Colonic mucosa (tissue), 4 donors: ENCODE measurements at places on chromosomes 5 and 9. TPM values are rescaled to one million over a fixed set of nuclear protein-coding genes. Genes with fewer than 3 reads are reported as not detected.

The PCDHGA8 gene
- total RNA-seq: 0.48 TPM

The LECT2 gene
- total RNA-seq: not detected

- DNase-seq: no peak
Observed at GRCh38 chr5:40452874-40453624, 226.7 kb upstream of the PTGER4 start.

DNA sequence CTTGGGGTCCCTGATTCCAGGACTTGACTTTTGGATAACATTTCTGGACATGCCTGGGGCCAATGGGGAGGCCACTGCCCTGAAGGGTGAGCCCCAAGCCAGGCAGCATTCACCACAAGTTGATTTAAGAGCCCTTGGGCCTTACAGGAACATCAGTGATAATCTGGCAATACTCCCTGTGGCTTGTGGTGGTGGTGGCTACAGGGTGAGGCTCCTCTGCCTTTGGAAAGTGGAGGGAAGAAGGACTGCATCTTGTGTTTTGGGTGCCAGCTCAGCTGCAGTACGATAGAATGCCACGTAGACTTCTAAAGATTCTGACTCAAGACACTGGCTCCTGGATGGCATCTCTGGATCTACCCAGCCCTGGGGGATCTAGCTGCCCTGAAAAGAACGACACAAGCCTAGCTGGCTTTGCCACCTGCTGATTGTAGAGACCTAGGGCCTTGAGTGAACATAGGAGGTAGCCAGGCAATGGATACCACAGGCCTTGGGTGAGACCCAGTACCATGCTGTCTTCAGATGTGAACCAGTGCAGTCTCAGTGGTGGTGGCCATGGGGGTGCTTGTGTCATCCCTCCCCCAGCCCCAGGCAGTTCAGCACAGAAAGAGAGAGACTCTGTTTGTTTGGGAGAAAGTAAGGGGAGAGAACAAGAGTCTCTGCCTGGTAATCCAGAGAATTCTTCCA lies 79.0 kb upstream of the DAP start:
- no peak for DNase-seq

- no peak for DNase-seq
Observed at GRCh38 chr9:107712390-107712789, 222.8 kb upstream of the KLF4 start.

The ANKRD20A1 gene
- total RNA-seq: 4.7 TPM

GRCh38 chr5:174532455-174533453 lies 191.6 kb upstream of the MSX2 start:
- peak; percentile 69 for DNase-seq

The ORM2 gene
- total RNA-seq: 2.4 TPM

DNA sequence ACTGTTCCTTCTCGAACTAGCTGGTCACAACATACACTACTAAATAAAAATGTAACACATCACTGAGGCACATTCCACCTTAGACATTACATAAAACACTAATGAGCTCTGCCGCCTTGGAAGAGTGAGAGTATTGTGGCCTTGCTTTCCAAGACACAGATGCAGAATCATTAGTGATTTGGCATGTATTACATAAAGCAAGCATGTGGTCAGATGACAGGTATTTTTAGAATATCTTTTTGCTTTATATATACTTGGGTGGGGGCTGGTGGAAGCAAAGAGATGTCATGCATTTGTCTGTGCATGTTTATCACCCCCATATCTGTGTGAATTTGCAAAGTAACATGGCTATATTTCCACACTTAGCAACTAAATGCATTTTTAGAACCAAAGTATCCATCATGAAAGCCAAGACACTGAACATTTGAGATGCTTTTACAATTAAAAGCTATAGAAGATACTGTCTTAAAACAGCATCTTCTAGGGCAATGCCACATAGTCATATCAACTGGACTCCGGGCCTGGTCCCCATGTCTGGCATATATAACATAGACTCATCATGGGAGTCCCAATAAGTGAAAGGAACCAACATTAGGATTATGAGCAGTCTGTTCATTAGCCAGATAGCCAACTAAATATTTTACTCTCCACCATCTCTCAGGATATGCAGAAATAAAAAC lies 213.5 kb downstream of the MEF2C start:
- DNase-seq: no peak

DNA sequence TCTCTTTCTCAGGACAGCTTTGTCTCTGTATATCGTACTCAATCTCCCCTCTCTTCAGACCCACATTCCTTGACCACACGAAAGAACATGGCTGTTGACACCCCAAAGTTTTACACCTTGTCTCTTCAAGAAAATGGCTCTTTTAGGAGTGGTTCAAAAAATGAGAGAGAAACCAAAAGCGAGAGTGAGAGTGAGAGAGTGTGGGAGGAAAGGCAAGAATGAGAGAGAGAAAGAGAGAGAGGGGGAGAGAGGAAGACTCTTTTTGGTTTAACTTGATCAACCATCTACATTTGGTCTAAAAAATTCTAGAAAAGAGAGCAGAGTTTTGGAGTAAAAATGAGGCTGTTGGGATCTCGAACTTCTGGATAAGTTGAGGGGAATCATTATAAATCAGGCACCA lies 581.8 kb upstream of the WWC1 start:
- DNase-seq: no peak

The BTNL9 gene
- 5.3 TPM for total RNA-seq

DNA sequence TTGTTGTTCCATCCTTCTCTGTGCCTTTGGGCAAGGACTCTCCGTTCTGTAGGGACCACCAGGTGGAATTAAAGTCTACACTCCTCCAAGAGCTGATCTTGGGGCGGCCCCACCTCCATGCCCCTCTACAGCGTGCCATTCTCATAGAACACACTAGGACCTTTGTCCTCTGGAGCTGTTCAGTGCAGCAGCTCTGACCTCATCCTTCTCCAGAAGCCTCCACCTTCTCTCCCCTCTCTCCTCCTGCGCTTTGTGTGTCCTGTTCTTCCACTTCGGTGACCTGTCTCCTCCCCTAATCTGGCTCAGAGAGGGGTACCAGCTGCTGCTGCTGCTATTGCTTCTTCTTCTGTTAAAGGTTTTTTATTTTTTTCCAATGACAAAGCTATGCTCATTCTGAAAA lies 1.8 kb upstream of the MACROH2A1 start:
- DNase-seq: no peak

The PHF24 gene
- total RNA-seq: not detected

DNA sequence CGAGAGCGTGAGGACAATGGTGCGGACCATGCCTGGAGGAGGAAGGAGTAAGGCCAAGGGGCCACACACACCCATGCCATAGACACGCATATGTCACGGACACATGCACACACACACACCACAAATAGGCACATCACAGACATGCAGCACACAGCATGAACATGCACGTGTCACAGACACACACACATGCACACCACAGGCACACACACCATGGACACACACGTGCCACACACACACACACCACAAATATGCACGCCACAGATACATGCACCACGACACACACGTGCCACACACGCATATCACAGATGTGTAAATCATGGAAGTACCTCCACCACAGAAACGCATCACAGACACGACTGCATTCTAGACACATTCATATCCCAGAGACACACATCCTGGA lies 16.7 kb downstream of the TERT start:
- DNase-seq: no peak

GRCh38 chr9:18739641-18740318 lies 265.8 kb downstream of the ADAMTSL1 start:
- no peak for DNase-seq

GRCh38 chr9:69919461-69920061 lies 98.9 kb downstream of the CFAP95 start:
- no peak for DNase-seq

DNA sequence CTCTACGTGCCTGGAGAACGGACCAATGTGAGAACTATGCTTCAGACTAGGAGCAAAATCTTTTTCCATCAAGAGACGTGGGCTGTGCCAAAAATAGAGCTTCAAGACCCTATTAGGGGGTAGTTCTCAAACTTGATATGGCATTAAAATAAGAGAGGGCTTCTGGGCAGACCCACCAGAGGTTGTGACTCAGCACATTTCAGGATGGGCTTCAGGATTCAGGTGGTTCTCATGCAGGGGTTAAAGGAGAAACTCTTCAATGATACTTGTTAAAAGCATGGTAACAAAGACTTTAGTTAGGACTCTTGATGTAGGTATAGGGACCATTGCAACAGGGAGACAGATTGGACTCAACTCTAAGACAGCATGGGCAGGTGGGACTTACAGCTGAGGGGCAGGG lies 195.5 kb downstream of the RGS3 start:
- no peak for DNase-seq

The SLCO6A1 gene
- total RNA-seq: not detected

GRCh38 chr9:74284581-74285450 lies 212.3 kb upstream of the RORB start:
- no peak for DNase-seq

- no peak for DNase-seq
Observed at GRCh38 chr5:8829323-8830029, 716.4 kb downstream of the SEMA5A start.

DNA sequence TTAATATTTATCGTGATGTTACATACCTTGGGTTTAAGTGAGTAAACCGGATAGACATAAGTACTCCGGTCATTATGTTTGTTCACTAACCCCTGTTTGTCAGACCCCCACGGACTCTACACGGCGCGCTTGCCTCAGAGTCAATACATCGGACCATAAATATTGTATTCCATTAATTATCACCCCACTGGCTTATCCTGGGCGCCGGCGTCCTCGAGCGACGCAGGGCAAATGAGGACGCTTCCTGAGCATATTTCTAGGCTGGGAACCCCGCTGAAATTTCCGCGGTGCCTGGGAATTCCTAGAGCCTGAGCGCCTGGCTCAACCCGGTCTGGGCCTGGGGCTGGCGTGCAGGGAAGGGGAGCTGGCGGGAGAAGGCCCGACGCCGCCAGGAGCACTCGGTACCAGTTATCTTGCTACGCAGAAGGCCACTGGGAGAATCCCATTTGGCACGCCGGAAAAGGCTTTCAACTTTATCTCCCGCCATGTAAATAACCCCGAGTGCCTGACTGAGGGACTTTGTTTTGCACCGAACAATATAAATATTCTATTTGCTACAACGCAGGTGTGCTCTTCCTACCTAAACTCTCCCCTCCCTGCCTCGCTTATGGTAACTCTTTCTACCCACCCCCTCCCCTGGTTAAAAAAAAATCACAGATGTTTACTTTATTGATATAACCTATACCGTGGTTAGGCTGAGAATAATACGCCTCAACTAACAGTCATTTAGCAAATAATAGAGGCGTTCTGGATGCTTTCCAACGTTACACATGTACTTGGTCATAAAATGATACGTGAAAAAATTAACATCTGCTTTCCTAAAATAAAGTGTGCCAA lies 19.4 kb downstream of the NR2F1 start:
- DNase-seq: no peak

- DNase-seq: no peak
Observed at GRCh38 chr5:160523502-160524163, 102.0 kb downstream of the PTTG1 start.

- peak; percentile 40 for DNase-seq
Observed at GRCh38 chr5:115557667-115558387, 13.3 kb upstream of the FEM1C start.

DNA sequence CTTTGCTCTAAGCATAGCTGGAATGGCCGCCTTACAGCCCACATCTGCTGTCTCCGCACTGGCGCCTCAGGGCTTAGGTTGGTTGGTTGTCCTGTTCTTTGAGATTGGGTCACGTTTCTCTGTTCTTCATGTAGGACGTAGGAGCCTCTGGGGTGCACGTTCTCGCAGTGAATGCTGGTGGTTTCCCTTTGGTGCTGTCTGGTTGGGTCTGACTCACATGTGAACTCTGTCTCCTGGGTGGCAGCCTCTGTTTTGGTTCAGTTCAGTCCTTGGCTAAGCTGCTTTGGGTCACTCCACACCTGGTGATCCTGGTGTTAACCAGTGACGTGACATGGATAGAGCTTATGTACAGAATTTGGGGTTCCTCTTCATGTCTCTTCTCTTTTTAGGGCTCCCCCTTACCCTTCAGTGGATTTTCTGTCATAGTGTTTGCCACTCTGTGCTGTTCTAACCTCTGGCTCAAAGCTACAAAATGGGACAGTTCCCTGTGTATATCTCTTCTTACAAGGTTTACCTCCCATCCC lies 12.6 kb upstream of the LPCAT1 start:
- peak; percentile 27 for DNase-seq

DNA sequence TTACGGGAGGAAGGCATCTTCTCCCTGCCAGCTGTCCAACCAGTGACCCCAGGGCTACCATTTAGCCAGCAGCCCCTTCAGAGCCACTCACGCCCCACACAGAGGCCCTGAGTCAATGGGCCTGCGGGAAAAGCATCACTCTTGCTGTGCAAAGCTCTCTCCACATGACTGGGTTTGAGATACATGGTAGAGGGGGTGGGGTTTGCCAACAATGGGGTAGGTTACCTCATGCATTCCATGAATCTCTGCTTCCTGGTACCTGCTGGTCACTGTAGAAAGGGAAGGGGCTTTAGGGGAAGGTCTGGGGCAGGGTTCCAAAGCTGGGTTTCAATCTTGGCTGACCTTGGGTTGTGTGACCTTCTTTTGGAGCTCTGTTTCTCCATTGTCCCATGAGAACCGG lies 22.9 kb upstream of the TTLL11 start:
- DNase-seq: no peak

The GABRA1 gene
- total RNA-seq: not detected

DNA sequence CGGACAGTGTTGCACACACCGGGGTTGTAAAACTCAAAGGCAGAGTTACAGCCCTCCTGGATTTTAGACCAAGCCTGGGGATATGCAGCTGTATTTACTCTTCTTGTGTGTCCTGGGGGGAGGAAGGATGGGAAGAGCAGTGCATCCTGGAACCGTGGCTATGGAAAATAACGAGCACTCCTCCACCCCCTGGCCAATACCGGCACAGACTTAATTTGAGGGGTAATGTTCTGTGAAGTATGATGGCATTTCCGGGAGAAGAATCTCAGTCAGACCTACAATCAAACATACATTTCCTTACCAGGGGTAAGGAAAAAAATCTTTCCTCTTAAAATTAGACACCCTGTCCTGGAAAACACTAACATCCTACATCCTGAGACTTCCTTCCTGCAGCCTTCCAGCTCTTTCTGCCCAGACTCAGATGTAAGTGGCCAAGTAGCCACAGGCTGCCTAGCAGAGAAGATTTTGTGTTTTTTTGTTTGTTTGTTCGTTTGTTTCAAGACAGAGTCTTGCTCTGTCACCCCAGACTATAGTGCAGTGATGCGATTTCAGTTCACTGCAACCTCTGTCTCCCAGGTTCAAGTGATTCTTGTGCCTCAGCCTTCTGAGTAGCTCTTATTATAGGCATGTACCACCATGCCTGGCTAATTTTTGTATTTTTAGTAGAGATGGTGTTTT lies 11.0 kb upstream of the ERMP1 start:
- DNase-seq: no peak

DNA sequence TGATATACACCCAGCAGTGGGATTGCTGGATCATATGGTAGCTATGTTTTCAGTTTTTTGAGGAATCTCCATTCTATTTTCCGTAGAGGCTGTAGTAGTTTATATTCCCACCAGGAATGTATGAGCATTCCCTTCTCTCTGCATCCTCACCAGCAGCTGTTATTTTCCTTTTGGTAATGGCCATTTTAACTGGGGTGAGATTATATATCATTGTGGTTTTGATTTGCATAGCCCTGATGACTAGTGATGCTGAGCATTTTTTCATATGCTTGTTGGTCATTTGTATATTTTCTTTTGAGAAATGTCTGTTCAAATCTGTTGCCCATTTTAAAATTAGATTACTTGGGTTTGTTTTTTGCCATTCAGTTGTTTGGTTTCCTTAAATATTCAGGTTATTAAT lies 11.2 kb upstream of the PPIC start:
- no peak for DNase-seq

GRCh38 chr9:77906991-77907390 lies 124.6 kb downstream of the GNAQ start:
- no peak for DNase-seq

The FOXD4L4 gene
- total RNA-seq: not detected

The JAKMIP2 gene
- total RNA-seq: 0.17 TPM

The CDC23 gene
- 27.3 TPM for total RNA-seq

The TAS2R1 gene
- not detected for total RNA-seq
